Hematopoietic multipotent progenitor cell treated with erythropoietin and hydrocortisone succinate and interleukin-3 and kit ligand, for 4 days (in vitro differentiated cells): ENCODE measurements at places on chromosomes 2 and 18.

DNA sequence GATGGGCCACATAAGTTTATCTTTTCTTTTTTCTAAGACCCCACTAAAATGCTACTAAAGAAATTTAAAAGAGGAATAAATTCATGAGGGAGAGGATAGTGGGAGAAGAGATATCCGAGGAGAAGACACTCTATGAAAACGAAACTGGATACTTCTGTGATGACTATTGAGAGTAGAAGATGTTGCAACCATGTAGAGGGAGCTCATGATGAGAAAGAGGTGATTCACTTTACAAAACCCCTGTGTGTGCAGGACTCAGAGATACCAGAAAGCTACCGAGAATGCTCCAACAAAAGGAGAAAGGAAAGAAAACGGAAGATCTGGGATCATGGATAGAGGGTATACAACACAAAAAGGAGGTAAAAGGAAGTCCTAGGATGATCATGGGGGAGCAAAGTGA is 34.9 kb downstream of the SLC38A11 start:
- DNase-seq, result no peak

DNA sequence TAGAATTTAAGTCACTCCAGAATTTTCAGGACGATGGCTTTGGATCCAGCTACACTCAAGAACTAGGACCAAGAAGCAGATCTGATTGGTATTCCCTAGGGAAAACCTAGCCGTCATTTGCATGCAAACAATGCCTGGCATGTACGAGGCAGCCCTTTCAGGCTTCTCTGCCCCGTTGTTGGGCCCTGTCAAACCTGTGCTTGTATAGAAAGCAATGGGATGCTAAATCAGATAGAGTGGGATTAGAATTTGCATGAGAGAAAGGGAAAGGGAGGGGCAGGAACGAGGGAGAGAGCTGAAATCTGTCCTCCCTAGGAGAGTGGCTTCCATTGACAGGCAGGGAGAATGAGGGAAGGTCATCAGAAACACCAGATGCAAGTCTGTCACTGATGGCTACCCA is 28.6 kb downstream of the ARID5A start:
- no peak for DNase-seq

DNA sequence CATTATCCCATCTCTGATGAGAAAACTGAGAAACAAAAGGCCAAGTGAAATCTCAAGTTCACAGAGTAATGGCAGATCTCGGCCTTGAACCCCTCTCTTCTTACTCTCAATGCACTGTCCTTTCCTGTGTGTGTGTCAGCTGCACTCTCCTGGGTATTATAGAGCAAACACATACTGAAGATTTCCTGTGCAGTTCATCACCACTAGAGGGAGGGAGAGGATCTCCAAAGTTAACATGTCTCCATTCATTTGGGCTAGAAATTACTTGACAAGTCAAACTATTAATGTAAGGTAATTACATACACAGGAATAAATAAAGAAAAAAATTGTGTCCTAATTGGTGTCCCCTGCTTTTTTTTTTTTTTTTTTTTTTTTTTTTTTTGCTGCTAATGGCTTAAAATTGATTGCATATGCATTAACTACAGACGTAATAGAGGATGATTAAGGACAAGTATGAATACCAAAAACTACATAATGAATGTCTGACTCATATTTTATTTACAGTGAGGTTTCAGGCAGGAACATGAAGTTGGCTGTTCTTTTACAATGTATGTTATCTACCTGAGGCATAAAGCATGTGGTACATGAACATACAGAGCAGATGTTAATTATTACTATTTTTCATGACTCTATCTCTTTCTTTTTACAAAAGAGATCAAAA is 269.2 kb downstream of the NYAP2 start:
- DNase-seq, result peak; percentile 76

DNA sequence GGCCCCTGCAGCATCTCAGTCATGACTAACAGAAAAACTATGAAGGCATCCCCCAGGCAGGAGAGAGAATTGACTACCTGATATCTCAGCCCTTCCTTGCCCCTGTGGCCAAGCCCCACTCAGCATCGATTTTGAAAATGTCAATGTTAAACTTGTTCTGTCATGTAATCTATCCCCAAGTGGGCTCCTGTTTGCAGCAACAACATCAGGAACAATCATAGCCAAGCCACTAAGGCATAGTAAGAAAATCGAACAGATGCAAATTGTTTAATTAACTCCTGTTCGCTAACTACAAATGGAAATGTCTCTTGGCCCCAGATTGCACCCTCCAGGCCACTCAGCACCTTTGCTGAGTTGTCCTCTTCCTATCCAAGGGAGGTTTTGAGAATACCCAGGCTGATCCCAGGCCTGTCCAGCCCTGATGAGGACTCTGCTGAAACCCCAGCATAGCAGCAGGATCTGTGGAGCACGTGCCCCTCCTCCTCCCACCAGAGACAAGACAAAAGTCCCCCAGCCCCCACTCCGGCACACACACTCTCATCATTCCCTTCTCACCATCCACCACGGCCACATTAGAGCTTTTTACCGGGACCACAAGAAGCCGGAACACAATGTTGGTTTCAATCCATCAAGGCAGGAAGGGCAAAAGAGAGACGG is 150.1 kb downstream of the TNS1 start:
- no peak for DNase-seq

- no peak for DNase-seq
These were observed 291.2 kb downstream of the ALPK2 start for GRCh38 chr18:58337686-58338085.

- DNase-seq, result no peak
These were observed 44.7 kb downstream of the UBR3 start for GRCh38 chr2:169871994-169872393.

DNA sequence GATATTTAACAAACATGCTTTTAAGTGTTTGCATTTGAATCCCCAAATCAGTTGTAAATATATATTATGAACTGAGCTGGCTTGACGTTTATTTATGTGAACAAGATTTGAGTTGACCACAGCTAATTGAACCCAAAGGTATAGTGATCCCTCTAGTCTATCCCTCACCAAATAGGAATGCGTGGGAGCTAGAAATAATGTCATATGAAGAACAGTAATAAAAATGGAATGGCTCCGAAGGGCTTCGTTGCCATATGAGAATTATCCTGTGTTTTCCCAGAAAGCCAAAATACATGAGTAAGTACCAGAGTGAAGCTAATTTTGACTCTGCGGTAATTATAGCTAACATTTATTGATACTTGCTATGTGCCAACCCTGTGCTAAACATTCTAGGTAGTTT is 142.7 kb downstream of the ADCYAP1 start:
- DNase-seq, result no peak

DNA sequence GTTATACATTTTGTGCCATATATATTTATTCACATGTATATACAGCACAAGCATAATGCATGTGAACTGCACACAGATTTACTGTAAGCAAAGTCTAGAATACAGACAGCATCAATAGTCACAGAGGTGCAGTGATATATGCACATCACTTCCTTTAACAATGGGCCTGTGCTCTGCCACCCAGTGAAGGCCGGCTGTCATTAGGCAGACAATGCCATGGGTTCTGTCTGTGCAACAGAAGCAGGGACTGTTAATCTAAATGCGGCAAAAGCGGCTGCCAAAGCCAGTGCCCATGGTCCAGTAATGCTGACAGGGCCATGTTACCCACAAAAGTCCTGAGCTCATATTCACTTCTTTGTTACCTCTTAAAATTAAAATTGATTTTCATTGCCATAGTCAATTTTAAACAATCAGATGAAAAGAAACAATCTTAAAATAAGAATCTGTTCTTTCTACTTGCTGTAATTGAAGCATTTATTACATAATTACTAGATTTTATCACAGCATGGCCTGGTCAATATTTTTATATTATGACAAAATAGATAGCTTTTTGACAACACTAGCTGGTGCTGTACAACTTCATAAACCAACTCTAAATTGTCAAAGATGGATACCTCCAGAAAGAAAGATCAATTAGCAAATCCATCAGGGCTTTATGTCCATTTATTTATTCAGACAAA is 232.0 kb downstream of the STK39 start:
- DNase-seq, result no peak

DNA sequence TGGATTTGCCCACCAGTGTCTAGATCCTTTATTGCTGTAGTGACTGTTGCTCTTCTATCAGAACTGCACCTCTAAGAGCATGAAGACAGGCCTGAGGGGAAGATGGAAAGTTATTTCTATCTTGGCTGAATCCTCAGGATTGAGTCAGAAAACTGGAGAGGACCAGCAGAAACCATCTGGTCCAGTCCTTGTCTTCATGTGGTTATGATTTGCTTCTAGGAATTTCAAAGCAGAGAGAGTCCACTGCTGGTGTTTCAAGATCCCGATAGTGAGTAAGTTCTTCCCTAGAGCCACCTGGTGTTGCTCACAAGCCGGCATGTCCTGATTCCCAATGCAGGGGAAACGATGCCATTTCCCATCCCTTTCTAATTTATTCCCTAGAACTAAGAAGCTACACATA is 84.2 kb downstream of the NCKAP5 start:
- no peak for DNase-seq

DNA sequence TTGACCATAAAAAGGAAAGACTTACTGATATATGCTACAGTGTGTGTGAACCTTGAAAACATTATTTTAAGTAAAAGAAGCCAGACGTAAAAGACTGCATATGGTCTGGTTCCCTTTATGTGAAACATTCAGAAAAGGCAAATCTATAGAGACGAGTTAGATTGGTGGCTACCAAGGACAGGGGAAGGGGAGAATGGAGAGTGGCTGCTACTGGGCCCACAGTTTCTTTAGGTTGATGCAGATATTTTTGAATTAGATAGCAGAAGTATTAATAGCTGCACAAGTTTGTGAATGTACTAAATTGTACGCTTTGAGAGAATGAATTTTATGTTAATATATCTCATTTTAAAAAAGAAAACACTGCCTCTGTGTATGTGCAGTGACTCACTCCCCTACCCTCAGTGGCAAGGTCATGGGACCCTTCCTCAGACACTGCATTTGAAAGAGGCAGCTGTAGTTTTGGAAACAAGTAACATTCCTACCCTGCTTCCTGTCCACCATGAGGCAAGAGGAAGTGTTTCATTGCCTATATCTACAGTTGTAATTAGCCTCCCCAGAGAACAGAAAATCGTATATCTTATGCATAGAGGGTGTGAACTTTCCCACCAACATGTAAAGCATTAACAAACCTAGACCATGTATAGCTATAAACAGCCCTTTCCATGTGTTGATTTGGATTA is 29.8 kb upstream of the ARMC9 start:
- DNase-seq, result peak; percentile 24

- DNase-seq, result no peak
These were observed 34.4 kb downstream of the NEMP2 start for GRCh38 chr2:190500054-190500502.

DNA sequence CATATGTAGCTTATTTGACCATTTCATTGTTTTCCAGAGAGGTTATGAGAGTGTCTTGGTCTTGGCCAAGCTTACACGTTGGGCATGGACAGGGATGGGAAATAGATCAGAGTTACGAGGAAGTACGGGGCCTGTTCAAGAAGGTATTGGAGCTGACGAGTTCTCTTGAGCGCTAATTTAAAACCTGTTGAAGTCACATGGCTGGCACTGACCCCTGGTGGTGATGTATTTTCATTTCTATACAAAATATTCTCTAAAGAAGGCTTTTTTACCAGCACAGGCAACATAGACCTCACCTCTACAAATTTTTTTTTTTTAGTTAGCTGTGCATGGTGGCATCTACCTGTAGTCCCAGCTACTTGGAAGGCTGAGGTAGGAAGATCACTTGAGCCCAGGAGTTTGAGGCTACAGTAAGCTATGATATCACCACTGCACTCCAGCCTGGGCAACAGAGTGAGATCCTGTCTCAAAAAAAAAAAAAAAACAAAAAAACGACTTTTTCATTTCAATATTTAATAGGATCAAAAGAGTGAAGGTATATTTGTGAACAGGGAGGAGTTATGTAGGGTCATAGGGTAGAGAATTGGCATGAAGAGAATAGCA is 19.6 kb downstream of the UGP2 start:
- DNase-seq, result peak; percentile 90

GRCh38 chr2:235148201-235149170 is 196.7 kb downstream of the SH3BP4 start:
- no peak for DNase-seq

DNA sequence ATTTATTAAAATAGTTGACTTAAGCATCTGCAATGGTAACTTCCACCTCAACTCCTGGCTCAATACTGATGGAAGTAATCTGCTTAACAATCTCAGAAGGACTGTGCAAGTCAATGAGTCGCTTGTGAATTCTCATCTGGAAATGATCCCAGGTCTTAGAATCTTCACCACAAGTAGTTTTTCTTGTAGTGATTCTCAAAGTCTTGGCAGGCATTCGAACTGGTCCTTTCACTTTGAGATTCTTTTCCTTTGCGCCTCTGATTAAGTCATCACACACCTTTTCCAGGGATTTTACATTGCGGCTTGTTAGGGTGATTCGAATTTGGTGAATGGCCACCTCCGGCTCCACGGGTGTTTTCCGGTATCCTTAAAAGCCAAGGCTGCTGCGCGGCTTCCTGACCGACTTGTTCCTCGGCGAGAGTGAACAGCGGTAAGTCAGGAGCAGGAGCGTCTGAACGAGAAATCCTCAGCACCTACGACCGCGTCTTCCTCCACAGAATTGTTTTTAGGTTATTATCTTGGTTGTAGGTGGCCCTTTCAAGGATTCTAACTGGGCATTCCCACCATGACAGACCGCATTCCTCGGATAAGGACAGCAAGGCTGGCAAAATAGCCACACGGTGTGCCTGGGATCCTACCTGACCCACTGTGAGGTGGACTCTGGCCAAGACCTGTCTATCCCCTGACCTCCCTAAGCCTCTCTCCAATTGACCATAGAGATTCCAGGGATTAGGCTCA is 23.8 kb upstream of the SLC20A1 start:
- no peak for DNase-seq

DNA sequence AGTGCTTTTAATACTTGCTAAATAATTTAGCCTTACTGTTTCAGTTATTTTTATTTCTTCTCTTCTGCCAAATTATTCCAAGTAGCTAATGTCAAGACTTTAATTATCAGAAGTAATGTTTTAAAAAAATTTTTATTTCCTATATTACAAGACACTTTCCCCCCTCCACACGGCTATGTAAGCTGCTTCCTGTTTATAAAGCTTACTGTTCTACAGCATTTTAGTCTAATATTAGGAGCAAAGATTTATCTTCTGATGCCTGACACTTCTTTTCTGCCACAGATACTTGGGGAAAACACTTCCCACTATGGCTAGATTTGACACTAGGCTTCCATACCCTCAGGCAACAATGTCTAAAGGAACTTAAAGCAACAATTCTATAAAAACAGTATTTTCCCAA is 62.3 kb downstream of the ROCK1 start:
- peak; percentile 64 for DNase-seq

- DNase-seq, result no peak
These were observed 126.8 kb downstream of the BCL2L11 start for GRCh38 chr2:111247491-111247890.

DNA sequence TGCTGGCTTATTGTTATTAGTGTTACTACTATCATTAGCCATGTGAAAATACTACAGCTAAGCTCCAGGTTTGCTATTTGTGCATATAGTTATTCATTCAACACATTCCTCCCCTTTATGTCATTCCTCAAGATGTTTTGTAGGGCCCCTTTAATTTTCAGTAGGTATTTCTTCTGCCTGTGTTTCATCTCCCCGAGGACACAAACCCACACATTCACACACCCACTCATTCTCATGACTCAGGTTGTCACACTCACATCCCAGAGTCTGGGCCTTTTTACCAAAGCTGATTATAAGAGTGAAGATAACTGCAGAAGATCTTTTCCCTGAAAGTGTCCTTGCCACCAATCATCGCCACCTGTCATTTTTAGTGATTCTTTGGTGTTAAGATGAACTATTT is 68.6 kb upstream of the SPOPL start:
- no peak for DNase-seq
